ENCODE measurements at places on chromosomes 2 and 18.

- H3K27me3 ChIP-seq: peaks cover 12% of the 10 kb centered on the region
- no peaks in the 10 kb centered on the region for H3K36me3 ChIP-seq
- no peak overlapping the region for H3K27ac ChIP-seq
- no peaks in the 10 kb centered on the region for H3K4me1 ChIP-seq
Observed at GRCh38 chr18:11529081-11529480, 80.3 kb upstream of the SLC35G4 start.

DNA sequence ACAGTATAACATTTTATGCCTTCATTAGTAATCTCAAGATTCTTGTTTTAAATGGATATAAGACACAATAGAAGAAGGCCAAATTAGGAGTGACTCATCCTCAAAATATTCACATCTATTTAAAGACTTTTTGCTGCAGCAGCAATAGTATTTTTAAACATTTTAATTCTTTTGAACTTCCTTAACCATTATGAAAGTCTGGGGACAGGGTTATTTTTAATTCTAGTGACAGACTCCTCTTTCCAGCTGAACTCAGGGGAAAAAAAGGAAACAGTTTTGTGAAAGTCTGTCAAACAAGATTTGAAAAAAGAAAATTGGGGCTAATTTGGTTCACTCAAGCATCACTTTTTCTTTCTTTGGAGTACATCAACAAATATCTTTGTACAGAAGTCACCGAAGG is 541.8 kb downstream of the NUP35 start:
- no peaks in the 10 kb centered on the region for H3K4me1 ChIP-seq
- H3K27me3 ChIP-seq: no peaks in the 10 kb centered on the region
- no peaks in the 10 kb centered on the region for H3K36me3 ChIP-seq

GRCh38 chr2:174704061-174704460 is 60.2 kb downstream of the CHRNA1 start:
- no peak overlapping the region for H3K27ac ChIP-seq
- no peaks in the 10 kb centered on the region for H3K27me3 ChIP-seq
- H3K36me3 ChIP-seq: no peaks in the 10 kb centered on the region
- DNase-seq: no peak

- no peaks in the 10 kb centered on the region for H3K27me3 ChIP-seq
- H3K4me1 ChIP-seq: no peaks in the 10 kb centered on the region
- no peaks in the 10 kb centered on the region for H3K36me3 ChIP-seq
- no peak overlapping the region for H3K27ac ChIP-seq
- H3K4me3 ChIP-seq: no peak overlapping the region
- no peak for DNase-seq
Observed at GRCh38 chr2:158134655-158135054, 33.0 kb downstream of the UPP2 start.

DNA sequence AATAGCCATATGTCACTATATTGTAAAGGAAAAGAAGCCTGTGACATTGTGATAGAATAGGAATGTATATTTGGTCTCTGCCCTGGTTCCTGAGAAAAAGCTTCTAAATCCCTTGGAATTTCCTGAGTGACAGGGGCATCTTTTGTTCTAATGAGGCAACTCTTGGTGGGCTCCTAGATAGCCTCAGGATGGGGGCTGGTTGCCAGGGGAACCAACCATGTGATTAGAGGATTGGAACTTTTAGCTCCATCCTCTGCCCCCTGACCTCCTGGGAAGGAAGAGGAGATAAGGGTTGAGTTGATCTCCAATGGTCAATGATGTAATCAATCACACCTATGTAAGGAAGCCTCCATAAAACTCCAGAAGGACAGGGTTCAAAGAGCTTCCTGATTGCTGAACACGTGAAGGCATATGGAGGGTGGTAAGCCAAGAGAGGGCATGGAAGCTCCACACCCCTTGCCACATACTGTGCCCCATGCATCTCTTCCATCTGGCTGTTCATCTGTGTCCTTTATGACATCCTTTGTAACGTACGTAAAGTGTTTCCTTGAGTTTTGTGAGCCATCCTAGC is 2.9 kb upstream of the ME2 start:
- H3K36me3 ChIP-seq: no peaks in the 10 kb centered on the region
- no peaks in the 10 kb centered on the region for H3K27me3 ChIP-seq
- no peak overlapping the region for H3K4me3 ChIP-seq
- no peak overlapping the region for H3K27ac ChIP-seq
- DNase-seq: no peak
- peaks cover 7% of the 10 kb centered on the region for H3K4me1 ChIP-seq

DNA sequence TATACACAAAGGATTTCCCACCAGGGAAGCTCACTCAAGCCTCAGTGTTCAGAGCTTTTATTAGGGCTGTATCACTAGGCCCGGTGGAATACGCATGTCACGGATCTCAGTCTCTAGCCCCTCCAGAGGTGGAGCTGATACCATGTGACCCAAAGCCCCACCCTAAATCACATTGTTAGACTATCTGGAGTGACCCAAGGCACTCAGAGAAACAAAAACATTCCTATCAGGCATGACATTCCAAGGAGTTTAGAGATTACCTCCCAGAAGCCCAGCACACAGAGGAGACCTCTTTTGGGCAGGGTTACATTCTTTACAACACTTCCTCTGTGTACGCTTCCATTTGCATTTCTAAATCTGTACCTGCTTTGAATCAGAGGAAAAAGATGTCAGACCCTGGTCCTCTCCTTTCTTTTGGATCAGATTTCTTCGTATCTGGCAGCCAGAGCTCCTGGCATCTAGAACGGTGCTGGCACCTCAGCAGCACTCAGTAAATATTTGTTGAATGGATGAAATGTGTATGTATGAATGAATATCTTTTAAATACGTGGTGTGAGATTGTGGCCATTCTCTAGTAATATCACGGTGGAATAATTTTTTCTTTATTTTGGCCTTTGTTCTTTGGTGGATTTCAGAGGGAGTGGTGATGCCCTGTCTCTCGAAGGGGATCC is 37.7 kb upstream of the SMAD2 start:
- H3K27ac ChIP-seq: no peak overlapping the region
- H3K36me3 ChIP-seq: no peaks in the 10 kb centered on the region
- H3K4me3 ChIP-seq: no peak overlapping the region
- DNase-seq: peak; percentile 1
- H3K27me3 ChIP-seq: peaks cover 4% of the 10 kb centered on the region

- no peak overlapping the region for H3K27ac ChIP-seq
- no peak overlapping the region for H3K4me3 ChIP-seq
- no peaks in the 10 kb centered on the region for H3K36me3 ChIP-seq
- no peaks in the 10 kb centered on the region for H3K27me3 ChIP-seq
- DNase-seq: peak; percentile 60
Observed at GRCh38 chr2:230627806-230628724, 84.6 kb upstream of the CAB39 start.

GRCh38 chr2:80380736-80381135 is 76.2 kb upstream of the LRRTM1 start:
- DNase-seq: peak; percentile 10
- no peaks in the 10 kb centered on the region for H3K36me3 ChIP-seq
- no peaks in the 10 kb centered on the region for H3K4me1 ChIP-seq
- no peak overlapping the region for H3K27ac ChIP-seq
- no peaks in the 10 kb centered on the region for H3K27me3 ChIP-seq

DNA sequence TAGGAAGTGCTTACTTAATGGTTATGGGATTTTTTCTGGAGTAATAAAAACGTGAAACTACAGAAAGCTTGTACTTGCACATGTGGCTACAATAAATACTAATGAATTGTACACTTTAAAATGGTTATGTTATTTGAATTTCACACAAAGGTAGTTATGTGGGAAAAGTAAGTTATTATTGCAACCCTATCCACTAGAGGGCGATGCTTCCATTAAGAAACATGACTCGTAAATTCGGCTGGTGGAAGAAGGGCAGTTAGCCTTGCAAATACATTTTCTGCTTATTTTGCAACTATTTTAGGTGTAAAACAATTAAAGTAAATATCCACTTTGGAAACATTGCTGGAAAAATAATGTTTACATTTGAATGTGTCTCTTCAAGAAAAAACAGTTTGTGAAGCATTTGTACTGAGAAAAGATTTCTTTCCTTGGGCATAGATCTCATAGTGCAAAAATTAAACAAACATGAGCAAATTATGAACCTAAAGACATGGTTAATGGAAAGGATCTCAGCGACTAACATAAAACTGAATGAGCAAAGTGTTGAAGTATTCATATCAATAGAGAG is 68.1 kb upstream of the CSRNP3 start:
- no peak overlapping the region for H3K4me3 ChIP-seq
- no peak overlapping the region for H3K27ac ChIP-seq
- DNase-seq: peak; percentile 86
- no peaks in the 10 kb centered on the region for H3K36me3 ChIP-seq

- peaks cover 33% of the 10 kb centered on the region for H3K36me3 ChIP-seq
- no peaks in the 10 kb centered on the region for H3K27me3 ChIP-seq
- DNase-seq: peak; percentile 35
Observed at GRCh38 chr2:66569974-66570373, 135.0 kb downstream of the MEIS1 start.

- H3K4me3 ChIP-seq: no peak overlapping the region
- H3K4me1 ChIP-seq: no peaks in the 10 kb centered on the region
- DNase-seq: no peak
- no peaks in the 10 kb centered on the region for H3K36me3 ChIP-seq
- H3K27ac ChIP-seq: no peak overlapping the region
Observed at GRCh38 chr2:15092181-15092580, 459.7 kb downstream of the LRATD1 start.

DNA sequence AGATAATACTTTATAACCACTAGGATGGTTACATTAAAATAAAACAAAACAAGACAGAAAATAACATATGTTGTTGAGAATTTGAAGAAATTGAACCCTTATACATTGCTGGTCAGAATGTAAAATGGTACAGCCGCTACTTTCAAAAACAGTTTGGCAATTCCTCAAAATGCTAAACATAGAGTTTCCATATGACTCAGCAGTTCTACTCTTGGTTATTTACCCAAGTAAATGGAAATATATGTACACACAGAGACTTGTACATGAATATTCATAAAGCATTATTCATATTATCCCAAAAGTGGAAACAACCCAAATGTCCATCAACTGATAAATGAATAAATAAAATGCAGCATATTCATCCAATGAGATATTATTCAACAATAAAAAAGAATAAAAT is 92.5 kb upstream of the LRATD1 start:
- H3K4me3 ChIP-seq: no peak overlapping the region
- no peaks in the 10 kb centered on the region for H3K27me3 ChIP-seq
- H3K27ac ChIP-seq: no peak overlapping the region
- H3K4me1 ChIP-seq: no peaks in the 10 kb centered on the region
- no peaks in the 10 kb centered on the region for H3K36me3 ChIP-seq
- DNase-seq: no peak

GRCh38 chr18:55405893-55406406 is 182.0 kb downstream of the TCF4 start:
- H3K4me3 ChIP-seq: no peak overlapping the region
- peaks cover 26% of the 10 kb centered on the region for H3K4me1 ChIP-seq
- H3K36me3 ChIP-seq: no peaks in the 10 kb centered on the region

DNA sequence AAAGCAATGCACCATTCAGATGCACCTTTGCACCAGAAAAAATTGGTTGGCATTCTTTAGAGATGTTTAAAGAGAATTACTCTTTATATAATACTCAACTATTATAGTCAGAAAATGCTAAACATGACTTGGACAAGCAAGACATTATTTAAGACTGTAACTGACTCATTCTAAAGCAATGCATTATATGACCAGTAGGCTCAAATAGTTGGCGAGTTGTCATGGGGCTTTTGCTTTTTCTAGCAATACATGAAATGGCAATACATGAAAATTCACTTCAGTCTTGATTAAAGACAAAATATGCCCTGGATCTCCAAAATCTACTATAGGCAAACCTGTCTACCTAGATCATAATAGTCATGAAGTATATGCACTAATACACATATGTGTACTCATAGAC is 216.9 kb upstream of the VWC2L start:
- no peaks in the 10 kb centered on the region for H3K36me3 ChIP-seq
- no peaks in the 10 kb centered on the region for H3K27me3 ChIP-seq
- peak; percentile 82 for DNase-seq
- peaks cover 13% of the 10 kb centered on the region for H3K4me1 ChIP-seq
- H3K27ac ChIP-seq: no peak overlapping the region

- no peaks in the 10 kb centered on the region for H3K36me3 ChIP-seq
- H3K4me1 ChIP-seq: peaks cover 4% of the 10 kb centered on the region
- H3K4me3 ChIP-seq: no peak overlapping the region
- no peak overlapping the region for H3K27ac ChIP-seq
- DNase-seq: no peak
Observed at GRCh38 chr2:177192788-177193187, 19.8 kb upstream of the HNRNPA3 start.

- no peaks in the 10 kb centered on the region for H3K36me3 ChIP-seq
- peak; percentile 4 for DNase-seq
- no peaks in the 10 kb centered on the region for H3K4me1 ChIP-seq
- no peaks in the 10 kb centered on the region for H3K27me3 ChIP-seq
- no peak overlapping the region for H3K4me3 ChIP-seq
- H3K27ac ChIP-seq: no peak overlapping the region
Observed at GRCh38 chr2:146457221-146457620, 1387.6 kb upstream of the ACVR2A start.

GRCh38 chr2:65402780-65403528 is 29.4 kb downstream of the SPRED2 start:
- peak overlapping the region; percentile 22 for H3K4me3 ChIP-seq
- peak overlapping the region; percentile 85 for H3K27ac ChIP-seq
- no peaks in the 10 kb centered on the region for H3K36me3 ChIP-seq
- peaks cover 37% of the 10 kb centered on the region for H3K4me1 ChIP-seq
- no peaks in the 10 kb centered on the region for H3K27me3 ChIP-seq
- DNase-seq: peak; percentile 79

GRCh38 chr2:236977063-236977851 is 108.4 kb upstream of the COPS8 start:
- no peak for DNase-seq
- H3K36me3 ChIP-seq: no peaks in the 10 kb centered on the region
- H3K27me3 ChIP-seq: no peaks in the 10 kb centered on the region
- no peak overlapping the region for H3K27ac ChIP-seq
- H3K4me1 ChIP-seq: peaks cover 14% of the 10 kb centered on the region
- H3K4me3 ChIP-seq: no peak overlapping the region

- 0 out of 2 replicates have a peak, but pooled peaks cover 6% of the 10 kb centered on the region for H3K4me1 ChIP-seq
- no peaks in the 10 kb centered on the region for H3K36me3 ChIP-seq
- peak; percentile 66 for DNase-seq
- H3K27ac ChIP-seq: peak overlapping the region; percentile 19
Observed at GRCh38 chr2:141923657-141924056, 207.2 kb downstream of the LRP1B start.

DNA sequence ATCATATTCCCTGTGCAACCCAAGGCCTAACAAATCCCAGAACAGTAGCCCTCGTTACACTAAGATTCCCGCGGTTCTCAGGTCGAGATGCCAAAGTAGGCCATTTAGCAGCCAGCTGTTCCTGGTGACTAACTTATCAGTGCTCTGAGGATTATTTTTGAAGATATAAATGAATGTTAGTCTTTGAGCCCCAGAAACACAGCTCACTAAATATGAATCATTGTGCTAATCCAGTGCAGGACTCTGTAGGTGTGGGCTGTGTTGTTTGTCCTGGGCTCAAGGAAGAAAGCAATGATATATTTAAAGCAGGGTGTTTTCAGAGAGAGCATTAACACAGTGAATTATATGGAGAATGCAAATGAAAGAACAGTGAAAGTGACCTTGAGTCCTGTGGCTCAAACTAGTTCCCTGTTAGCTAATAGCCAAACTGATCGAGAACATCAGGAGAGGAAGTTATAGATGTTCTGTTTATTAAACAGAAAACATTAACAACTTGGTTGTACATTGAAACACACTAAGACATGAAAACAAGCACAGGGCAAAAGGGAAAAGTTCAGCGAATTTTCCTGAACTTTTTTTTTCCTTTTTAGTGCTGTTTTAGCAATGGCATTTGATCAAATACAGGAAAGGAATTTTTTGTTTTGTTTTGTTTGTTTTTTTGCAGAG is 228.3 kb downstream of the RNF152 start:
- peaks cover 9% of the 10 kb centered on the region for H3K4me1 ChIP-seq
- no peak overlapping the region for H3K4me3 ChIP-seq
- H3K36me3 ChIP-seq: no peaks in the 10 kb centered on the region
- no peak for DNase-seq

- H3K27ac ChIP-seq: no peak overlapping the region
- H3K27me3 ChIP-seq: no peaks in the 10 kb centered on the region
- H3K4me1 ChIP-seq: no peaks in the 10 kb centered on the region
- no peak overlapping the region for H3K4me3 ChIP-seq
- H3K36me3 ChIP-seq: no peaks in the 10 kb centered on the region
Observed at GRCh38 chr2:149394864-149395263, 64.5 kb downstream of the LYPD6 start.
